Mammary epithelial cell (primary cell): ENCODE measurements at places on chromosomes 16 and 17.
A peak's percentile ranks its signal among the peaks of the same experiment; 100 is the strongest.

GRCh38 chr16:55151561-55152305 lies 172.3 kb upstream of the IRX6 start:
- no peak for DNase-seq

- no peak for DNase-seq
Observed at GRCh38 chr16:54048586-54049495, 237.7 kb downstream of the IRX3 start.

DNA sequence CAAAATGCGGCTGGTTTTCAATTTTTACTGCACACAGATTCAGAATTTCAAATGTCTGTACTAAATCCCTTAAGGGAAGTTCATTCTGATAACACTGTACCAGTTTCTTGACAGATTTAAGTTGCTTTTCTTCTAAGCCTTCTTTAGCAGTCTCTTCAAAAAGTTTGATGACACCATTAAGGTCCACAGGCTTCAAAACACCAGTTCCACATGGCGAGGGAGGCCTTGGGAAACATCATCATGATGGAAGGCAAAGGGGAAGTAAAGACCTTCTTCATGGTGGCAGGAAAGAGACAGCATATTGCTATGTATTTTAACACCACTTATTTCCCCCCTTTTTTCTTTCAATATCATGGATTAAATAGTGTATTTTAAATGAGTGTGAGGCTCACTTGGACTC lies 24.5 kb downstream of the NLRC5 start:
- DNase-seq: no peak

GRCh38 chr17:52105591-52105990 lies 52.9 kb downstream of the CA10 start:
- peak; percentile 9 for DNase-seq

DNA sequence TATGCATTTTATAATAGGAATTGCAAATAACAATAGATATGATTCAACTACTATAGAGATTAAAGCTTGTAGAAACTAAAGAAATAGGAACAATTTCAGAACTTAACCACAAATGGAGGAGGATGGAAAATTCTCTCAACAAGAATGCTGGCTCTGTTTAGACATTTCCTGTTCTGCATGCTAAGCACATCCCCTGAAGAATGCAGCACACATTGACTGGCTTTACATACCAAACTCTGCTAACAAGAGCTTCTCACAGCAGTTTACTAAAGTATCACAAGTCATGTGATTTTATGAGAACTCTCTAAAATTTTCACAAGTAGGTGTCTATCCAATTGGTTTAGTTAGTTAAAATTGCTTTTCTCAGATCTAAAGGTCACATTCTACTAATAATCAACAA lies 85.2 kb downstream of the SPAG9 start:
- peak; percentile 24 for DNase-seq

GRCh38 chr16:88760424-88761142 lies 24.4 kb downstream of the PIEZO1 start:
- DNase-seq: no peak

GRCh38 chr16:54576785-54577184 lies 290.2 kb upstream of the IRX3 start:
- no peak for DNase-seq

- no peak for DNase-seq
Observed at GRCh38 chr17:79043931-79044320, 20.0 kb downstream of the C1QTNF1 start.
